GOT3 (cell line): ENCODE measurements at places on chromosomes 5 and 9.

- DNase-seq, result no peak
Observed at GRCh38 chr5:40780199-40780598, 18.0 kb downstream of the PRKAA1 start.

GRCh38 chr5:13246053-13246452 is 698.4 kb downstream of the DNAH5 start:
- DNase-seq, result no peak

DNA sequence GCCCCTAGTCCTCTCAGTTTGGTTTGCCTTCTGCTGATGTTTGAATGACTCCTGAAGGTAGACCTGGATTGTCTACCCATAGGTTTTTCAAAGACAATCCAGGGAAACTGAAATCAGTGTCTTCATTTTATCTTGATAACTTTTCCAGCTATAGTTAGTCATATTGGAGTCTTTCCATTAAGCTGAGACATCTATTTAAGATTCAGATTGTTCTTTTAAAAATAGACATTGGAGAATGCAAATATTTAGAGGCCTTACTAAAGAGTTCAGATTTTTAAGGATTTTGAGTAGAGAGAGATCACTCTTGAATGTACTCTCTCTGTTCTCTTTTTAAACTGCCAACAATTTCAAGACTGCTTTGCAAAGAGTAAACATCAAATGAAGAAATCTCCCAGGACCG is 69.1 kb downstream of the GDNF start:
- DNase-seq, result no peak

DNA sequence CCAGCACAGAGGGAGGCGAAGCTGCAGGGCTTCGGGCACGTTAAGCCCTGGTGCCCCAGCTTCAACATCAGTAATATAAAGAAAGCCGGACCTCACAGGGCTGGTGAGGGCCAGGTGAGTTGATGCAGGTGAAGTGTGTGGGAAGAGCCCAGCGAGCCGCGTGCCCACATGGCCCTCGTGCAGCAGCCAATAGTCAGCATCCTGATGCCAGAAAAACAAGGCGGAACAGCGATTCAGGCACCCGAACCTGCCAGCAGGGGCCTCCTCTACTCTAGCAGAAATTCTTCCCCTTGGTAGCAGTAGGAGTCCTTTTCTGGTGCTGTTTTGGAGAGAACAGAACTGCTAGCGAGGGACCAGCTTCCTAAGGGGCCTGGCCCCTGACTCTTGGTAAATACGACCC is 7.8 kb downstream of the MED10 start:
- DNase-seq, result no peak

- DNase-seq, result no peak
Observed at GRCh38 chr5:95963650-95964410, 2.2 kb upstream of the ELL2 start.

- no peak for DNase-seq
Observed at GRCh38 chr5:18526792-18527405, 892.6 kb downstream of the TAF11L14 start.

DNA sequence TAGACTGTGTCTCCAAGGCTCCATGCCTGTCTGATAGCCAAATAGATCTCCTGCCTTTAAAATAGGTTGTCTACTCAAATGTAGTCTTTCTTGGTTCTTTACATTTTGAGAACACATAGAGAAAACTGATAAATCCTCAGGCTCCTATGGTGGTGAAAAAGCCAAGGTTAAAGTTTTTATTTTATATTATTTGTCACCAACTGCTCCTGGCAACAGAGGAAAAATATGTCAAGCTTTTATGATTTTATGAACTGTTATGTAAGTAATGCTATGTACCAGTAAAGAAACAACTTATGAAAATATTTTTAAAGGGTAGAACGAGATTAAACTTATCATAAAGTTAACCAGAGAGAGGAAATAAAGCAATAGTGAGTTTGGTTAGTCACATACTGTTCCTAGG is 222.8 kb downstream of the NR2F1-AS1 start:
- no peak for DNase-seq

- no peak for DNase-seq
Observed at GRCh38 chr9:19553441-19553840, 144.6 kb downstream of the ACER2 start.

DNA sequence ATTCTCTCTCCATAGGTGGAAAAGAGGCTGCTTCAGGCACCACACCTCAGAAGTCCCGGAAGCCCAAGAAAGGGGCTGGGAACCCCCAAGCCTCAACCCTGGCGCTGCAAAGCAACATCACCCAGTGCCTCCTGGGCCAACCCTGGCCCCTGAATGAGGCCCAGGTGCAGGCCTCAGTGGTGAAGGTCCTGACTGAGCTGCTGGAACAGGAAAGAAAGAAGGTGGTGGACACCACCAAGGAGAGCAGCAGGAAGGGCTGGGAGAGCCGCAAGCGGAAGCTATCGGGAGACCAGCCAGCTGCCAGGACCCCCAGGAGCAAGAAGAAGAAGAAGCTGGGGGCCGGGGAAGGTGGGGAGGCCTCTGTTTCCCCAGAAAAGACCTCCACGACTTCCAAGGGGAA is 16.4 kb downstream of the CD74 start:
- no peak for DNase-seq

DNA sequence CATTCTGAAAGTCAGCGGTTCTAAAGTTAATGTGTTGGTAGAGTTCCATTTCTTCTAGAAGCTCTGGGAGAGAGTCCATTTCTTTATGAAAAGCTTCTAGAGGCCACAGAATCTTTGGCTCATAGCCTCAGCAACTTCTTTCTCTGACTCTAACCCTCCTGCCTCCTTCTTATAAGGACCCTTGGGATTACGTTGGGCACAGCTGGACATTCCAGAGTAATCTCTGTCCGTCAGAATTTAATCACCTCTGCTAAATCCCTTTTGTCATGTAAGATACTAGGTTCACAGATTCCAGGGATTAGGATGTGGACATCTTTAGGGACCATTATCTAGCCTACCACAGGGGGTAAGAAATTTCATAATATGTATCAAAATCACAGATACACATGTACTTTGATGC is 22.6 kb upstream of the ANKDD1B start:
- no peak for DNase-seq

GRCh38 chr5:6781716-6782115 is 68.5 kb downstream of the TENT4A start:
- DNase-seq, result no peak

GRCh38 chr5:141935538-141935937 is 11.9 kb downstream of the DELE1 start:
- DNase-seq, result no peak

DNA sequence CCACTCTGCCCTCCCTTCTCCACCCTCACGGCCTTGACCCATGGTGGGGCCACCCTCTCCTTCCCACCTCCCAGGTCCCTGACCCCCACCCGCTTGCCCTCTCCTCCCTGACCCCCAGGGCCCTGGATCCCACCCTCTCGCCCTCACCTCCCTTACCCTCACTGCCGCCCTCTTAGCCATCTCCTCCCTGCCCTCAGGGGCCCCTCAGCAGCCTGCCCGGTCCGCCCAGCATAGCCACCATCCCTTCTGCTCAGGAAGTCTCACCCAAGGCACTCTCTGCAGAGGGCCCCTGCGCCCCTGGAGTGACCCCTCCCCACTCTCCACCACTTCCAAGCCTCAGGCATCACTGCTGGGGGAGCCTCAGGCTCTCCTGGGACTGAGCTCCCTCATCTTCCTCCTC is 66.3 kb downstream of the MRPL36 start:
- no peak for DNase-seq

GRCh38 chr9:123416176-123416575 is 60.2 kb downstream of the CRB2 start:
- no peak for DNase-seq

DNA sequence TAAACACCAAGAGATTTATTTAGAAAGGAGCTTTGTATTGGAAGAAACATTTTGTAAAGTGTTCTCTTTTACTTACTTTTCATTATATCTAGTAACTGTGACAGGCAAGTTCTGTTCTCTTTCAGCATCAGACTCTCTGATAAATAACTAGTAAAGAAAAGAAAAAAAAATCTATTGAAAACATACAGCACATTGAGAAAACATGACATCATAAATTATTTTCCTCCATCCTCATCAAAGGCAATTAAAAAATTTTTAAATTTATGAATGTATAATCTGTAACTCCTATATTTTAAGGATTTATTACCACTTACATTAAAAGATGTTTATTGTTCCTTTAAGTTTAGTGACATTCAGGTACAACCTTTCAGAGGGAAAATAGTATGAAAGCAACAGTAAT is 11.1 kb downstream of the CCNH start:
- DNase-seq, result no peak

DNA sequence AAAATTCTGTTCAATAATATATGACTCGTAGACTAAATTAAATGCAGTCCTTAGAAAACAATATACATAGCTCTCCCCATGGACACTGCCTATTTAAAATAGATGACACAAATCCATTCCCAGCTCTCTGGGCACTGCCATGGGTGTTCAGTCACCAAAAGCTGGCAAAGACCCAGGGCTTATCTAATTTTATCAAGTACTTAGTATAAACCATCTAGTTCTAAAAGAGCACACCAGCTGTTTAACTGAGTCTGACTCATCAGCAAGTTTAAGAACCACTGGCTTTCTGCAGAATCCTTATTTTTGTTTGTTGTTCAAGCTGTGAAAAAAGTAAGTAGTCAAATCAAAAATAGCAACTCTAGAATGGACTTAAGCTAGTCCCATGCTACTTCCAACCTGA is 107.6 kb downstream of the PLPP1 start:
- DNase-seq, result no peak

DNA sequence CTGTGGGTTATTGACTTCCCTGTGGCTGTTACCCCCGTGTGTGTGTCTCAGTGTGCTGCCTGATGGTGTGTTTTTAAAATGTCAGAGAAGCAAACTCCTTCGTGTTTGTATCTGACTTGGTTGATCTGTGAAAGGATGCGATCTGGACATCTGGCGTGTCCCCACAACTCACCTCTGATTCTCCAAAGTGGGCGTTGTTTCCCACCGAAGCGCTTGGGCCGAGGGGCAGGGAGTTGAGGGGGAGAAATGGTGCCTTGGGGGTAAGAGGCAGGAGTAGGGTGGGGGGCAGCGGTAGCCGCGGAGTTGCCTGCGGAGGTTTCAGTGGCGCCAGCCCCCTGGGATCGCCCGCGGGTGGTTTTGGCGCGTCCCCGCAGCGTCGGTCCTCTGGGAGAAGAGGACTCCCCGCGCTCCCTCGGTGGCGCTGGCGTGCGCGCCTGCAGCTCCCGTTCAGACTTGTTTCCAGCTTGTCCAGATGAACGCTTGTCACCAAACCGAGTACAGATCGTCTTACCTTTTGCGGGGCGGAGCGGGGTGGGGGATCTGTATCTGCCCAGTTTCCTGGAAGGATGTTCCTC is 1.1 kb downstream of the MAST4 start:
- no peak for DNase-seq

DNA sequence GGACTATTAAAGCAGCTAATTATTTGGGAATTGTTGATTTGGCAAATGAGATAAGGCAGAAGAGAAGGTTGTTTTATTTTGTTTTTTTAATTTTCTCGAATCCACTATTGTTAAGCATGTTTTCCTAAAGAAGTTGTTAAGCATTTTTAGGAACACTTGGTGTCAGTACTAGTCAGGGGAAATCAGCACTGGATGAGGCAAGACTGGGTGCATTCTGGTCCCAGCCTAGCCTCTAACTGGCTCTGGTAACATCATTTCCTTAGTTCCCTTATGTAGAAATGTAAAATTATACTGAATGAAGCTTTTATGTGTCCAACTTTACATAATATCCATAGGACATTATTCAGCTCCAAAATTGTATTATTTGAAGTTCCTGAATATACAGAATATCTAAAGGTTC is 196.1 kb downstream of the PCSK5 start:
- no peak for DNase-seq

GRCh38 chr5:170565072-170565471 is 61.3 kb downstream of the KCNIP1 start:
- no peak for DNase-seq

- DNase-seq, result no peak
Observed at GRCh38 chr9:135289081-135289491, 190.5 kb upstream of the PPP1R26 start.

GRCh38 chr9:126117631-126118030 is 209.0 kb upstream of the MVB12B start:
- no peak for DNase-seq

GRCh38 chr9:15519831-15520230 is 9.1 kb upstream of the PSIP1 start:
- no peak for DNase-seq

GRCh38 chr9:3467593-3468219 is 58.1 kb downstream of the RFX3 start:
- DNase-seq, result no peak

DNA sequence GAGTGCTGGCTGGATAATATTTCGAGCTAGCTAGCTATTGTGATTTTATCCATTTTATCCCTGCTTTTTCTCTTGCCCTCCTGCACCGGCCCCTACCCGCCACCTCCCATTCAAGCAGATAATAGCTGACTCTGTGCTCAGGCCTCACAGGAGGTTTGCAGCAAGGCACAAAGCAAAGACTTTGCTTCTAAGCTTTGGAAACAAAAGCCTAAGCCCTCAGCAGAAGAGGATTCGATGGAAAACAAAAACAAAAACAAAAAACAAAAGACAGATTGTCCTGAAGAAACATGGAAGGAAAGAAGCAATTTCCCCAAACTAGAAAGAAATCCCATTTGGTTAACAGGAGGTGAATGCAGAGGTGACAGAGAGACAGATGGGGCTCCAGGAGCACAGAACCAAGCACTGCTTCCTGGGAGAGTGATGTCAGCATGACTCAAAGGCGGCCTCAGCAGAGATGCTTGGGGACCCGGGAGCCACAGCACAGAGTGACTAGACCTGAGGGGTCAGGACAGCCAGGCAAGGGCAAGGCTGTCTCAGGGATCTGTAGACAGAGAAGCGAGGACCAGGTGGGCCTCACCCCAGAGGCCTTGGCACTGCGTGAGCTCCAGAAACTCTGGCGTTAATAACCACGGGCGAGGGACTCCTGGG is 28.4 kb downstream of the MTX3 start:
- no peak for DNase-seq

DNA sequence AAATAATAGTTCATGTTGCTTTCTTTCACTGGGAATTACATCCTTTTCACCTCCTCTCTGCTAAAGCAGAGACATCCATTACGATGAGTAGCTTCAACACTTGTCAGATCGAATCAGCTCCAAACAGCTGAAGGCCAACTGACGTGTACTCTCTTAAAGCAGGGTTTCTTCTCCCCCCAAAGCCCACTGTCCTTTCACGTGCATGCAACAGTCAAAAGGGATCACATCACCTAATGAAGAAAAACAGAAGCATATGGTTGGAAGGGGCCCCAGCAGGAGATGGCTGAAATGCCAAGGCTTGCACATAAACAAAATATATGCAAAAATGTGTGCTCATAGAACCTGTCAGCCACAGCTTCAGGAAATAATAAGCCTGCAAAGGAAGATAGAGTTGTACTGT is 421.6 kb downstream of the ANXA1 start:
- DNase-seq, result no peak

GRCh38 chr9:16817002-16817401 is 53.5 kb downstream of the BNC2 start:
- no peak for DNase-seq

- DNase-seq, result no peak
Observed at GRCh38 chr5:157571357-157571827, 4.2 kb downstream of the ADAM19 start.

GRCh38 chr9:109619310-109619709 is 121.2 kb upstream of the PTPN3 start:
- DNase-seq, result no peak

- no peak for DNase-seq
Observed at GRCh38 chr5:146018514-146019375, 82.4 kb downstream of the SH3RF2 start.
